Activated CD8-positive, alpha-beta memory T cell treated with anti-CD3 and anti-CD28 coated beads, Interleukin-2, amount 50 U/mL, for 48 hours (primary cell): ENCODE measurements at places on chromosomes 16 and 17.

- DNase-seq: no peak
Observed at GRCh38 chr17:81189670-81190530, 23.9 kb upstream of the AATK start.

GRCh38 chr16:1984347-1985225, 593 bp downstream of the GFER start:
- DNase-seq: no peak

- DNase-seq: no peak
Observed at GRCh38 chr17:4641297-4642195, at the start of gene ALOX15. TSS of gene ALOX15 (minus strand) at chr17:4641678. CDS start at chr17:4641651, 27 bp downstream.

GRCh38 chr16:55379371-55379770, 55.4 kb downstream of the IRX6 start:
- no peak for DNase-seq

DNA sequence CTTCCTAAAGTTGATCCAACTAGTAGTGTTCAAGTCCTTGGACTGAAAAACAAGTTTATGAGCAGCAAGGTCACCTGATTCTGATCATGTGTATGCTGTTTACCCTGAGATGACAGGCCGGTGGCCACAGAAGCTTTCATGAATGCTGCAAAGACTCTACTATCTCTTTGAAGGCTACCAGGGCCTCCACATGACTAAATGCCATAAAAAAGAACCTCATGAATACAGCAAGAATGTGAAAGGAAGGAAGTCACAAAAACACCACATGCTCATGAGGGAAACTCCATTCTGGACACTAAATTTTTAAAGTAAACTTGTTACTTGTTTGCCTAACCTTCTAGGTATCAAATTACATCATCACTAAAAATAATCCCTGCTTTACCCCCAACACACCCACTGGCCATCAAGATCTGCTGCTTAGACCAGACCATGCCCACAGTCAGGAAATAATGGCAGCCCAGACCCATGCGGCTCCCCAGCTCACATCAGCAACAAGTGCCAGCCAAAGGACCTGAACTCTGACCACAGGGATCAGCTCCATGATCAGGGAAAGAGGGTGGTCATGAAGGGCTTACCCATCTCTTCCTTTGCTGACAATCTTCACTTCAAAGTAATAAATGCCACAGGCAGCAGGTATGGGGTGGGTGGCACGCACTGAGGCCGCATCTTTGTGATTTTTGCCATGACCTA, 1.4 kb downstream of the RANBP10 start:
- DNase-seq: no peak

GRCh38 chr16:28820016-28820415, 2.8 kb upstream of the ATXN2L start:
- DNase-seq: no peak
